Activated CD4-positive, alpha-beta memory T cell treated with anti-CD3 and anti-CD28 coated beads, Interleukin-2, amount 10 ng/mL, durations not matched to agents 7 days and 5 days (primary cell): ENCODE measurements at places on chromosomes 3 and 15. TPM values are rescaled to one million over a fixed set of nuclear protein-coding genes. Genes with fewer than 3 reads are reported as not detected.

ROPN1B gene
- not detected for total RNA-seq

GRCh38 chr3:64111872-64112271 lies 88.6 kb upstream of the PSMD6 start:
- no peak for DNase-seq
- no peaks in the 10 kb centered on the region for H3K4me1 ChIP-seq
- H3K27ac ChIP-seq, result no peak overlapping the region
- no peaks in the 10 kb centered on the region for H3K36me3 ChIP-seq

GRCh38 chr3:51684971-51685751 lies 14.1 kb downstream of the TEX264 start:
- H3K4me1 ChIP-seq, result peaks cover 90% of the 10 kb centered on the region
- peak overlapping the region; percentile 84 for H3K27ac ChIP-seq
- H3K27me3 ChIP-seq, result no peaks in the 10 kb centered on the region
- peak; percentile 43 for DNase-seq
- peak overlapping the region; percentile 51 for H3K4me3 ChIP-seq

DNA sequence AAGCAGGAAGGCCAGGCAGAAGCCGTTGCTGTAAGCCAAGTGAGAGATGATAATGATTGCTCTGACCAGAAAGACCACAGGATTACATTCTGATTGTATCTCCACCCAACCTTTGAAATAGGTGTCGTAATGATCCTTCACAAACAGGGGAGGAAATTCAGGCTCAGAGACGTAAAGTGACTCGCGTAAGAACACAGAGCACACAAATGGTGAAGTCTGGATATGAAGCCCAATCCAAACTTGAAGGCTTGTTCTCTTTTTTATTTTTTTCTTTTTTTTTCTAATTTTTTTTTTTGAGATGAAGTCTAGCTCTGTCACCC lies 25.3 kb upstream of the PIAS1 start:
- H3K27ac ChIP-seq, result no peak overlapping the region
- no peak for DNase-seq
- no peak overlapping the region for H3K4me3 ChIP-seq
- H3K4me1 ChIP-seq, result no peaks in the 10 kb centered on the region
- H3K27me3 ChIP-seq, result peaks cover 13% of the 10 kb centered on the region

AGTR1 gene
- not detected for total RNA-seq

- no peaks in the 10 kb centered on the region for H3K36me3 ChIP-seq
- no peak for DNase-seq
- no peak overlapping the region for H3K4me3 ChIP-seq
Observed at GRCh38 chr15:71422530-71423259, 307.4 kb downstream of the THSD4 start.

DNA sequence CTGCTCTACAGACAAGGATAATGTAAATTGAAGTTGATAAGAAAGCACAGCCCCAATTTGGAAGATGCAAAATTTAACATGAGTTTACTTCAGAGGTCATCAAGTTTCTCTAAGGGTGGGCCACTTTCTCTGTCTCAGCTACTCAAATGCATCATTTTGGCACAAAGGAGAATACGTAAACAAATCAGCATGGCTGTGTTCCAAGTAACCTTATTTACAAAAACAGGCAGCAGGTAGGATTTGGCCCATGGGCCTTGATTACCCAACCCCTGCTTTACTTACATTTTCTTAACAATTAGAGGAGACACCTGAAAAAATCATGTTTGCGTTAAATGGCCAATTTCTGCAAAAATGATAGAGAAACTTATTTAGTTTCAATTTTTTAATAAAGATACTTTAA lies 181.7 kb downstream of the GBE1 start:
- DNase-seq, result no peak
- no peak overlapping the region for H3K4me3 ChIP-seq
- no peak overlapping the region for H3K27ac ChIP-seq
- H3K4me1 ChIP-seq, result no peaks in the 10 kb centered on the region

GRCh38 chr3:35690271-35690670 lies 50.9 kb downstream of the ARPP21 start:
- H3K4me1 ChIP-seq, result no peaks in the 10 kb centered on the region
- H3K27ac ChIP-seq, result no peak overlapping the region
- no peak for DNase-seq
- H3K4me3 ChIP-seq, result no peak overlapping the region
- no peaks in the 10 kb centered on the region for H3K27me3 ChIP-seq

GRCh38 chr3:47578691-47579632 lies at the start of gene CSPG5:
Gene CSPG5 (minus strand): TSS chr3:47578865. CDS start chr3:47578693, 172 bp downstream.
- H3K36me3 ChIP-seq, result no peaks in the 10 kb centered on the region
- DNase-seq, result peak; percentile 38
- H3K27ac ChIP-seq, result no peak within 1 kb of the TSS

GRCh38 chr15:65342493-65342892 lies 35.3 kb downstream of the IGDCC3 start:
- no peak for DNase-seq
- H3K27me3 ChIP-seq, result peaks cover 12% of the 10 kb centered on the region
- peaks cover 4% of the 10 kb centered on the region for H3K4me1 ChIP-seq
- H3K27ac ChIP-seq, result no peak overlapping the region

DNA sequence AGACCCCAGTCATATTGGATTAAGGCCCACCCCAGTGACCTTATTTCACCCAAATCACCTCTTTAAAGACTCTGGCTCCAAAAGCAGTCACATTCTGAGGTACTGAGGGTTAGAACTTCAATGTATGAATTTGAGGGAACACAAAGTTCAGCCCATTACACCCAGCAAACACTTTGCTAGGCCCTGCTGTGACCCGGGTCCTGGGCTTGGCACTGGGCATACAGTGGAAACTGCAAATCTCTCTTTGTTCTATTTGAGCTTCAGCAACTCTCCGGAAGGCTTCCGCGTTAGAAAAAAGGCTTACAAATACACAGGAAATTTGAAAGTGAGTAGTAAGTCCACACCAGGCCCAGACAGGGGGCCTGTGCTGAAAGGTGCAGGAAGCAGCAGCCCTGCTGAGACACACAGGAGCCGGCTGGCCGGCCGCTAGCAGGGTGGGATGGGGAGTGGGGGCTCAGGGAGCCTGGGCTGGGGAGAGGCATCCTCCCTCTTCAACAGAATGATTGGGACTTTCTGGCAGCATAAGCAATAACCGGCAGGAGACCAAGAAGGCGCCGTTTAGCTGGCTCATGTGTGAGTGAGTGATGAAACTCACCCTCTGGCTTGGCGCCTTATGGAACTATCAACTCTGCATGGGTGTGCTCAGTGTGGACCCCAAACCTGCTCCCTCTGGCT lies 13.0 kb downstream of the LIPC start:
- no peak overlapping the region for H3K4me3 ChIP-seq
- H3K27ac ChIP-seq, result no peak overlapping the region
- H3K4me1 ChIP-seq, result peaks cover 9% of the 10 kb centered on the region
- no peaks in the 10 kb centered on the region for H3K27me3 ChIP-seq
- no peak for DNase-seq
- H3K36me3 ChIP-seq, result no peaks in the 10 kb centered on the region

- peaks cover 30% of the 10 kb centered on the region for H3K36me3 ChIP-seq
- H3K4me1 ChIP-seq, result peaks cover 94% of the 10 kb centered on the region
- no peaks in the 10 kb centered on the region for H3K27me3 ChIP-seq
- peak; percentile 88 for DNase-seq
- H3K27ac ChIP-seq, result peak overlapping the region; percentile 85
- H3K4me3 ChIP-seq, result peak overlapping the region; percentile 61
Observed at GRCh38 chr3:187802928-187803259, 57.6 kb upstream of the BCL6 start.

DNA sequence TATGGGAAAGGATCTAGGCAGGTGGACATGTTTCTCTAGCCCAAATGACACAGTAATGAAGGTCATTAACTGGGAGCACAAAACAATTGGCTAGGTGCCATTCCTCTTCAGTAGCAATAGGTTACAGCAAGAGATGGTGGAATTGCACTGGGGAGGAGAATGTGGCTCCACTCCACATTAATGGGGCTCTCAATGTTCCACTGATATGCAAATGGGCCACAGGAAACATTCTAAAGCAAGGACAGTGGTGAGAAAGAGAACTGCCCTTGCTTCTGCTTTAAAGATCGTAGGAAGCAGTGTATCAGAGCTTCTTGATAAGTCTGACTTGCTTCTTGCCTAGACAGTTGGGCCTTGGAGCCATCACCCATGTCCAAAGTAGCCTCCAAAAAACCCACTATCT lies 271.4 kb upstream of the PPP2R3A start:
- DNase-seq, result no peak
- no peak overlapping the region for H3K4me3 ChIP-seq
- H3K36me3 ChIP-seq, result no peaks in the 10 kb centered on the region

GRCh38 chr15:34869110-34869509 lies 73.8 kb upstream of the ACTC1 start:
- H3K4me1 ChIP-seq, result no peaks in the 10 kb centered on the region
- no peak overlapping the region for H3K27ac ChIP-seq
- no peaks in the 10 kb centered on the region for H3K27me3 ChIP-seq

BCHE gene
- total RNA-seq, result not detected

DNA sequence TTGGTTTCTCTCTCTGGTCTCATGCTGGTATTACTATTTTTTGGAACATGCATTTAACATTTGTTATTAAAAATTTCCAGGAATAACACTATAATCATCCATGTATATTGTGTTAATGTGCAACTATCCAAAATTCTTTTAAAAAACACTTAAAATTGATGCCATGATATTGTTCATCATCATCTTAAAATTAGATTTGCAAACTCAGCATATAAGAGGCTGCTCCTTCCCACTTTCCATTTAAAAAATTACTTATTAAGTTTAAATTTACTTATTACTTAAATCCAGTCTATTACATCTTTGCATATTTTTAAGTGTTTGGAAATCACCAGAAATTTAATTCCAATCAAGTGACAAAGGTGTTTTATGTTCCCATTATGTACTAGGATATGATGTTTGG lies 5.8 kb upstream of the ABHD17C start:
- no peak for DNase-seq
- H3K4me3 ChIP-seq, result no peak overlapping the region
- peaks cover 2% of the 10 kb centered on the region for H3K4me1 ChIP-seq
- H3K36me3 ChIP-seq, result no peaks in the 10 kb centered on the region
- peaks cover 31% of the 10 kb centered on the region for H3K27me3 ChIP-seq

GRCh38 chr3:53806182-53807116 lies 39.8 kb downstream of the CHDH start:
- H3K27me3 ChIP-seq, result peaks cover 10% of the 10 kb centered on the region
- H3K4me3 ChIP-seq, result no peak overlapping the region
- no peaks in the 10 kb centered on the region for H3K4me1 ChIP-seq

ALDH1A3 gene
- not detected for total RNA-seq

PLCB2 gene
- 140 TPM for total RNA-seq

DNA sequence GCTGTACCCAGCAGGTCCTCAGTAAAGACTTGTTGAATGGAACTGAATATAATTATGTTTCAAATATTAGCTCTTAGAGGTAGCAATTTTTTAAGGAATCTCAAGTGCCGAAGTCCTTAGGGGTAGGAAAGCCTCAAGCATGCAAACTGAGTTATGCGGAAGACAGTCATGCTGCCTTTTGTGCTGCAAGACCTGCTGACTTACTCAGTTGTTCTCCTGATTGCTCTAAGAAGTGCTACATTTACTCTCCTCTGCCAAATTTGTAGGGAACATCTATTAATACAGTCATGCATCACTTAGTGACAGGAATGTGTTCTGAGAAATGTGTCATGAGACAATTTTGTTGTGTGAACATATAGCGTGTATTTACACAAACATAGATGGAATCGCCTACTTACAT lies 325.6 kb upstream of the AZI2 start:
- DNase-seq, result no peak
- H3K27me3 ChIP-seq, result no peaks in the 10 kb centered on the region
- no peak overlapping the region for H3K4me3 ChIP-seq
- no peaks in the 10 kb centered on the region for H3K36me3 ChIP-seq

GRCh38 chr3:188750617-188751016 lies 421.2 kb upstream of the TPRG1 start:
- H3K27ac ChIP-seq, result no peak overlapping the region
- H3K4me1 ChIP-seq, result peaks cover 12% of the 10 kb centered on the region
- DNase-seq, result no peak
- no peak overlapping the region for H3K4me3 ChIP-seq
- no peaks in the 10 kb centered on the region for H3K27me3 ChIP-seq

DNA sequence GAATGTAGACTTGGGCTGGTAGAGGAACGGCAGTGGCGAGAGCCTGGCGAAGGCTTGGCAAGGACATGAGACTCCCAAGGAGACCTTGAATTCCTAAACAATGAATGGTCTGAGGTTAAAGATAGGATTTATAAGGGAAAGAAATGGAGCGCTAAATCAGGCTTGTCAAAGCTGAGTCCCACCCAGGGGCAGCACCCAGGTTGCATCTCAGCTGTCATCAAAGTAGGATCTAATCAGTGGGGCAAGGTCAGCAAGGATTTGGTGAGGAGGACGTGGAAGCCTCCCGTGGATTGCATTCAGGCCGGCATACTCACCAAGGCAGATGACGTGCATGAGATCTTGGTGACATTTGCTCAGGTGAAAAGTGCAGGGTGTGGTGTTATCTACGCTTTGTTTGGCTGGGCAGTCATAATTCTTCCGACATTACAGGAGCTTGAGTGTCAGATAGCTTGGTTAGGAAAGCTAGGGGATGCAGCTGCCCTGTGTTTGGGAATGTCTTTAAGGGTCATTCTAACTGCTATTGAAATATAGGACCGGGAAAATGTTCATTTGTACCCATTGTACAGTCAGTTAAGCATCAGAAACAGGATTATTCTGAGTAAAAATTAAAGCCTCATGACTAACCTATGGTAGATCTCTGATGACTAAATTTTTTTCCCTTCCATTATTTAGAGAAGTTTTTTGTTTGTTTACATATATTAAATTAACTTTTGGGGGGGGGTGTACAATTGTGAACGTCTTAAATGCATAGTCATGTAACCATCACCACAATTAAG lies 99.4 kb upstream of the TSC22D2 start:
- peaks cover 25% of the 10 kb centered on the region for H3K27me3 ChIP-seq
- no peak for DNase-seq
- H3K27ac ChIP-seq, result no peak overlapping the region
- H3K4me1 ChIP-seq, result no peaks in the 10 kb centered on the region
- H3K4me3 ChIP-seq, result no peak overlapping the region

CLDN16 gene
- not detected for total RNA-seq

DNA sequence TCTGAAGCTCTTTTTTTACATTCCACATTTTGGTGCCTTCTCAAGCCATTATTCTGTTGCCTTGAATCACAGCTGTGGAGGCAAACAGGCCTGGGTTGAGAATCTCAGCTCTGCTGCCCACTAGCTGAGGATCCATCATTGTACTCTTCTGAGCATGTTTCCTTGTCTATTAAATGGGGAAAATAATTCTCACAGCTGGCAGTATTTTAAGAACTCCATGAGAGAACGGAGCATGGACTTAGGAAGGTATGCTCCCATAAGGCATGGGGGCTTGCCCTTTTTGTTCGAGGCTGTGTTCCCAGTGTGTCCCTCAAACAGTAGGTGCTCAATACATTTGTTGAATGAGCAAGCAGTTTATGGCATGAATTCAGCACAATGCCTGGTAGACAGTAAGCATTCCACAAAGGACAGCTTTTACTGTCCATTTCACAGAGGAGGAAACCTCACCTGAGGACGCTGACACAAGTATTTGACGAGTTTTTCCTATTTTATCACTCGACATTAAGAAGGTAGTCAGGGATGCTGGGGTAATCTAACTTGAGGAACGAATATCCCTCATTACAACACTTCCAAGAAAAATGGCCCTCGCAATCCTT lies 2.1 kb upstream of the PTPRG start:
- peaks cover 12% of the 10 kb centered on the region for H3K4me1 ChIP-seq
- H3K4me3 ChIP-seq, result no peak overlapping the region
- H3K36me3 ChIP-seq, result peaks cover 3% of the 10 kb centered on the region
- no peak overlapping the region for H3K27ac ChIP-seq
